Colonic mucosa (tissue), 4 donors: ENCODE measurements at places on chromosomes 11 and 22. TPM values are rescaled to one million over a fixed set of nuclear protein-coding genes. Genes with fewer than 3 reads are reported as not detected.

GRCh38 chr11:69192301-69192721 lies 36.6 kb downstream of the SMIM38 start:
- DNase-seq = no peak

GRCh38 chr11:38718659-38719058 lies 2120.6 kb upstream of the RAG2 start:
- DNase-seq = no peak

HIRA gene
- total RNA-seq = 41.5 TPM

DNA sequence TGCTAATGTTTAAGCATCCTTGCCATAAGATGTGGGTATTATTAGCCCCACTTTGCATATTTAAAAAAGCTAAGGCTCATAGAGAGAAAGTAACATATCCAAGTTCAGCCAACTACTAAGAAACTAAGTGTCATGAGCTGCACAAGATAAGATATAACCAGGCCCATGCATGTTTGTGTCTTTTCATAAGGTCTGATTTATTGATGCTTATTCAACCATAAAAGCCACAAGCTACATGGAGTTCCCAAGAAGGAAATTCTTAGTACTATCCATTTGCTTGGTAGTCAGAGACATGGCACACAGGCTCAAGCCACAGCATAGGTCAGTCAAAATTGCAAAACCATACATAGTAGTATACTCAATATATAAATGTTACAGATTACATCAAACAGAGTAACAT lies 488.5 kb downstream of the SOX6 start:
- DNase-seq = no peak

FOSL1 gene
- 4.2 TPM for total RNA-seq

DNA sequence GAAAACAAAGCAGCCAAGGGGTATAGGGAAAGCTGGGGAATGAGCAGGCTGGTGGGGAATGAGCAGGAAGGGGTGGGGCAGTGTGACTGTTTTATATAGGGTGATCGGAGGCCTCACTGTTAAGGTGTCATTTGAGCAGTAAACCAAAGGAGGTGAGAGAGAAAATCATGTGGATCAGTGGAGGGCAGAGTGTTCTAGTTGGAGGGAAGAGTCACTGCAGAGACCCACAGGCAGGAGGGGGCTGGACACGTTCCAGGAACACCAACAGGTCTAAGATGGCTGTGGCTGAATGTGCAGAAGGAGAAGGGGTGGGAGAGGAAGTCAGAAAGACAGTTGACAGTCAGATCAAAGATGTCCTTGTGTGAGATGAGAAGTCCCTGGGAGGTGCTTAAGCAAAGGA lies 103.8 kb downstream of the ENTHD1 start:
- peak; percentile 70 for DNase-seq

GRAMD4 gene
- total RNA-seq = 141 TPM

DNA sequence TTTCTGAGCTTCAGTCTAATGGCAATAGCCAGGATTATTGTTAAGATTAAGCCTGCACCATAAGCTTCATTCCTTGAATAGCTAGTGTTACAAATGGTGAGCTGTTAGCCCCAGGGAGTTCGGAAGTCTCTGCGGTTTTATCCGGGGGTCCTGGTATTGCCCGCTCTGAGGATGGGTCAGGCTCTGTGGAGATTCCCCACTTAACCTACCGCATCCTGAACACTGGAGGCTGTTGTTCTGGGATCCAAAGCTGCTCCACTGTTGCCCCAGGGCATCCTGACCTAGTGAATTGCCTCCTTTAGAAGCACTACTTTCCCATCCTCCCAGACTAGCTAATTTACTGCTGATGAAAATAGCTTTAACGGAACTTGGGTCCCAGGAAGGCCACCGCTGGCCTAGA lies 14.5 kb upstream of the PEX26 start:
- no peak for DNase-seq

SPON1 gene
- total RNA-seq = 91.4 TPM

GTSE1 gene
- 38.8 TPM for total RNA-seq

DNA sequence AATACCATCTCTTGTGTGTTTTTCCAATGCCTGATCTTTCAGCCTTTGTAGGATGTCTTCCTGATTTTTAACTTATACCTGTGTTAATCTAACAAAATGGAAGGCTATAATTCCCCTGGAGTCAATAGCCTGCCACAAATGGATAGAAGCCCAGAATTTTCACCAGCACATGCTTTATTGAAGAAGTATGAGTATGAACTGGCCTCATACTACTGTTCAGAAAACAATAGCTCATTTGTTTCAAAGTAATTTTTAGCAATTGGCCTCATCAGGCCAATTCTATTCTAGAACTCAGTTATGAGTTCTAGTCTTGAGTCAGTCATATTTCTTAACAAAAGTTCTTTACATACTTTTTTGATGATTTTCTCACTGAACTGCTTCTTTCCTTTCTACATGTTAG lies 40.6 kb upstream of the SLC37A2 start:
- DNase-seq = no peak

GRCh38 chr11:13308704-13309103 lies 31.1 kb downstream of the BMAL1 start:
- DNase-seq = no peak

DNA sequence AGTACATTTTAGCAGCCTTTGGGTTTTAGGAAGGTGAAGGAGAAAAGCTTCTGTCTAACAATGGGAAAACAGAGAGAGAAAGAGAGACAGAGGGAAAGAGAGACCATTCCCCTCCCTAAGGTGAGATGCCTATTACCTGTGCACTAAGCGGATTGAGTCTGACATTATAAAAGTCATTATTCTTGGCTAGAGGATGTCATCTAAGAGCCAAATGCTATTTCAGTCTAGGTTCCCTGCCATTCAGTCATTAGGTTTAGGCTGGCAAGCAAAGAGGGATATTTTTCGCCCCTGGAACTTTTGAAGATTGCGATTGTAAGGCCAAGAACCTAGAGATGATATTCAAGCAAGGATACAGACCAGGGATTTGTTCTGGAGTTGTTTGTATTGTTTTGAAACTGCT lies 7.2 kb downstream of the BLID start:
- DNase-seq = no peak

MS4A8 gene
- 6.3 TPM for total RNA-seq

TRPC6 gene
- total RNA-seq = 0.37 TPM

CEP126 gene
- total RNA-seq = 3.6 TPM

- DNase-seq = no peak
Observed at GRCh38 chr11:26651916-26652315, 69.9 kb downstream of the SLC5A12 start.

TSPAN32 gene
- total RNA-seq = 0.62 TPM

- no peak for DNase-seq
Observed at GRCh38 chr11:64865286-64866172, 12.9 kb downstream of the EHD1 start.

DNA sequence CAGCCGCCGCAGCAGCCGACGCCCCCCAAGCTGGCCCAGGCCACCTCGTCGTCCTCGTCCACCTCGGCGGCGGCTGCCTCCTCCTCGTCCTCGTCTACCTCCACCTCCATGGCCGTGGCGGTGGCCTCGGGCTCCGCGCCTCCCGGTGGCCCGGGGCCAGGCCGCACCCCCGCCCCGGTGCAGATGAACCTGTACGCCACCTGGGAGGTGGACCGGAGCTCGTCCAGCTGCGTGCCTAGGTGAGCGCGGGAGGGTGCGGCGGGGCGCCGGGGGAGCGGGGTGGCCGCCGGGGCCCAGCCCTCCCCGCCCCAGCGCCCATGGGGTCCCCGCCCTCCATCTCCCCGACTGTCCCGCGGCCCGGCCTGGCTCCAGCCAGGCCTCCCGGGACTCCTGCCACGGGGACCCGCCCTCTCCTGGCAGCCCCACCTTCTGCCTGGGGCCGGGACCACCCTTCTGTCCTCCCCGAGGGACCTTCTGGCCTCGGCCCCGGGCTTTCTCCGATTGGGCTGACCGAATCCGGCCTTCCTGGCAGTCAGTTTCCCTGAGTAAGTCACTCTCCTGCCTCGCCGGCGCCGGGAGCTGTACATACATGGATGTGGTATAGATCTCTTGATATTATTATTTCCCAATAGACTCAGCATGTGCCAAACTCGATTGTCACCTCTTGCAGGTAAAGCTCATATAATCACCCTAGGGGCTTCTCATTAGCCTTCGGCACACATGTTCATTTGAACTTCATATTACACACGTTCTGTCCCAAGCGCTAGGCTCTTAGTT lies 720 bp downstream of the PACS1 start:
- peak; percentile 50 for DNase-seq

RIMBP3B gene
- total RNA-seq = 0.05 TPM

DNA sequence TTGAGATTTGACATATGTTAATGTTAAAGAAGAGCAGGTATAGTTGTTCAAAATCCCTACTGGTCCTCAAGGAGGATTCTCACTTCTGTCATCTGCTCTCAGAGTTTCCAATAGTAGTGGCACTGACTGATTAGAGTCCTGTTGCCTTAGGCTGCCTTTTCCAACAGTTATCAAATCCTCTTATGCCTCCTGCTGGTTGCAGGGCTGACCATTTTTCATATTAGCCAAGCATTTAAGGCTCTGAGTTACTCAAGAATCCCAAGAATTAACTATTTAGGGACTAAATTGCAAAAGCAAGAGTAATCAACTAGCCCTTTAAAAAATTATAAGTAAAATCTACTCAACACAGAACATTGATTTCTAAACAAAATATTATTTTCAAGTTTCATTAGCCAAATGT lies 212.0 kb upstream of the CHORDC1 start:
- no peak for DNase-seq

DNA sequence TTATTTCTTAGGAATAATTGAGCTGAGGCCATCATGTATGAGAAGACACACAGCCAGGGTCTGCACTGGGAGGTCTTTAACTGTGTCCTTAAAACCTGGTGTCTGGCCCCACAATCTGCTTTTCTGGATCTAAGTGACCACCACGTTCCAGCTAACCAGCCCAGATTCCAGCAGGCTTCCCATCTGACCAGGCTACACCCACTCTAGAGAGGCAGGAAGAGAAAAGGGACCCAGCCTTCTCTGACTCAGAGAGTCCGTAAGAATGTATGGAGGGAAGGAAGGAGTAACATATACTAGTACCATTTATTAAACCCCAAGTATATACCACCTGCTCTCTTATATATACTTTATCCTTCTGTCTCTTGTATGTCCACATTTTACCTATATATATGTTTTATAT lies 80.1 kb downstream of the LDLRAD3 start:
- no peak for DNase-seq

GRCh38 chr11:65809496-65809895 lies 22.6 kb downstream of the OVOL1 start:
- no peak for DNase-seq

KDM4D gene
- total RNA-seq = not detected

- DNase-seq = peak; percentile 93
Observed at GRCh38 chr11:61129639-61130523, 27.6 kb downstream of the CD5 start.

SLC22A9 gene
- total RNA-seq = 0.22 TPM

DNA sequence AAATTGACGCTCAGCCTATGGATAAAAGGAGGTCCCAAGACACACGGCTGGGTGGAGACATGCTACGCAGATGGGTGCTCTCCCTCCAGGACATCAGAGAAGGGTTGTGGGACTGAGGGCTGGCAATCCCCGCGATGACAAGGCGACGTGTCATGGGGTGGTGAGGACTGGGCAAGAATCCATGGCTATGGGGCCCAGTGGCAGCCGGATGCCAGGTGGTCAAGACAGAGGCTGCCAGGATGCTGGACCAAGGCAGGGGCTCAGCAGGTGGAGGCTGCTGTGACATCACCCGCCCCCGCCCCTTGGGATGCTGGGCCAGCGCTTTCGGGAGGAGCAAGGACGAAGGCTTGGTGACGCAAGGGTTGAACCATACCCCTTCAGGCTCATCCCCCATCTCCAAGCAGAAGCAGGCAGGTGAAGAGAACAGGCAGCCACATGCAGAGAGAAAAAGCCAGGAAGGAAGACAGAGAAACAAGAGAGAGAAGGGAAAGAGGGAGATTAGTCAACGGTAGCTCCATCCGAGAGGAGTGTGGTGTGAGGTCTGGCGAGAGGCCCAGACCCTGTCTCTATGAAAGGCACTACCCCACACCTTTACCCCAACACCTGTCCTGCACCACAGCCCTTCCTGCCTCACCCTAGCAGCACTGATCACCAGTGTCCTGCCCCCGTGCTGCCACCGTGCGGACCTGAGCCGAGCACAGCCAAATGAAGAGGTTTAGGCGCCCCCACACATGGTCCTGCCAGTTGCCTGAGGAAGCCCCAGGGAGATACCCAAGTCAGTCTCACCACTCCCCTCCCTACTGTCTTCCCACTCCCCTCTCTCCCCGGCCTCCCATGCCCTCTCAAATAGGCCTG lies 24.1 kb upstream of the RASL10A start:
- DNase-seq = no peak

- no peak for DNase-seq
Observed at GRCh38 chr11:28760676-28761390, 652.6 kb downstream of the METTL15 start.

OR56A1 gene
- not detected for total RNA-seq

DNA sequence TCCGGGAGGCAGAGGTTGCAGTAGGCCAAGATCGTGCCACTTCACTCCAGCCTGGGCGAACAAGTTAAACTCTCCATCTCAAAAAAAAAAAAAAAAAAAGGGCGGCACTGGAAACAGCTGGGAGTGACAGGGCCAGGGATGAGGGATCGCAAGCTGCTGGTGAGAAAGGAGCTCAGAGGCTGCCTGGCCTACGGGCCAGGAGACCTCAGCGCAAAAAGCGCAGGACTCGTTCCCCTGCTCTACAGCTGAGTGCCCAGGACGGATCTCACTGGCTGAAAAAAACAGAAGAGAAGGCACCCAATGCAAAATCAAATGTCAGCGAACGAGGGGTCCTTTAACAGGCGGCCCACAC lies 650 bp upstream of the NUP50 start:
- DNase-seq = no peak

HIC2 gene
- 6.0 TPM for total RNA-seq

SCN4B gene
- total RNA-seq = 1.5 TPM

SLC25A45 gene
- total RNA-seq = 6.9 TPM

MMP27 gene
- 0.16 TPM for total RNA-seq

GRCh38 chr22:46948411-46949144 lies 186.1 kb downstream of the TBC1D22A start:
- peak; percentile 12 for DNase-seq

- no peak for DNase-seq
Observed at GRCh38 chr22:46111645-46112306, 38.5 kb upstream of the PPARA start.

OR2AG1 gene
- not detected for total RNA-seq

CCDC157 gene
- total RNA-seq = 1.1 TPM

GRCh38 chr11:128288368-128288767 lies 299.0 kb downstream of the ETS1 start:
- no peak for DNase-seq

GRCh38 chr11:128490092-128490491 lies 97.3 kb downstream of the ETS1 start:
- no peak for DNase-seq

- no peak for DNase-seq
Observed at GRCh38 chr11:29962243-29962642, 54.6 kb downstream of the KCNA4 start.

TMEM191C gene
- 0.80 TPM for total RNA-seq

- no peak for DNase-seq
Observed at GRCh38 chr11:9923280-9923679, 259.4 kb downstream of the SWAP70 start.

RIMBP3C gene
- total RNA-seq = not detected

GRCh38 chr11:46100670-46101069 lies 20.6 kb downstream of the PHF21A start:
- DNase-seq = no peak

OR5B17 gene
- total RNA-seq = not detected

OVCH2 gene
- total RNA-seq = not detected

GRCh38 chr11:120666121-120666639 lies 154.6 kb downstream of the GRIK4 start:
- no peak for DNase-seq
